ENCODE measurements at places on chromosomes 1 and 21.

DNA sequence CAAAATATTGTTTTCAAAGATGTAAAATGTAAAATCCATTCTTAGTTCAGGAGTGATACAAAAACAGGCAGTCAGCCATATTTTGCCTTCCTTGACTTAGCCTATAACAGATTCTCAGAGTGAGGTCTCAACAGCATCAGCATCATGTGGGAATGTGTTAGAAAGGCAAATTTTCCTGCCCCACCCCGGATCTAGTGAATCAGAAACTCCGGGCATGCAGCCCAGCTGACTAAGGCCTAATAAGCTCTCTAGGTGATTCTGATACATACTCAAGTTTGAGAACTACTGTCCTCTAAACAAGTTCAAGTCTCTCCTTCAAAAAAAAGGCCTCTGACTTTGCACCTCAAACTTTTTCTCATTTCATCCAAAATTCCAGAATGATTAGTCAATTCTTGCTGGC, 46.9 kb upstream of the PRRC2C start:
- no peak for DNase-seq

- no peak for DNase-seq
These were observed 24.7 kb downstream of the CLIC4 start for GRCh38 chr1:24769656-24770651.

DNA sequence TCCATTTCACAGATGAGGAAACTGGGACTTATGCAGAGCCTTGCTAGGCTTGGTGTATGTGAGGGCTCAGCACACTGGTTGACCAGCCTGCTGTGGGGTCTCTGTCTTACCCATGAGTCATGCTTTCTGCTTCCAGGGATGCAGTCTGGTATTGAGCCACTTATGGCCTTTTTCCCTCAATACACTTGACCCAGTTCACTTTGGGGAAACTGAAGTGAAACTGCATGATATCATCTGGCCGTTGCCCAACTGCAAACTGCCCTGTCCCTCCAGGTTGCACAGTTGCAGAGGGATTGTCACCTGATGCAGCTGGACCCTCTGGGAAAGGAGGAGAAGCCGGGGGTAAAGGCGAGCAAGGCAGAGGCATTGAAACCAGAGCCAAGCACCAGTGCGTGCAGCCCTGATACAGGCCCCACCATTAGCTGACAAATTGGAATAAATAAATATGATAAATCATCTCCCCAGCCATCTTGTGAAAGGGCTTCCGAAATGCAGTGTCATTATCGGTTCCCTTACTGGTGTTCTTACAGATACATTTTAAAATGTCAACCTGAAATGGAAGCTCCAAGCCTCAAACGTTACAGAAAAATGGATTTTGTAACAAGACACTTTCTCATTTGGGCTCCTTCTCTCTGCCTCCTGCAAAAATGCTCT, 39.3 kb upstream of the DUSP10 start:
- DNase-seq = no peak

DNA sequence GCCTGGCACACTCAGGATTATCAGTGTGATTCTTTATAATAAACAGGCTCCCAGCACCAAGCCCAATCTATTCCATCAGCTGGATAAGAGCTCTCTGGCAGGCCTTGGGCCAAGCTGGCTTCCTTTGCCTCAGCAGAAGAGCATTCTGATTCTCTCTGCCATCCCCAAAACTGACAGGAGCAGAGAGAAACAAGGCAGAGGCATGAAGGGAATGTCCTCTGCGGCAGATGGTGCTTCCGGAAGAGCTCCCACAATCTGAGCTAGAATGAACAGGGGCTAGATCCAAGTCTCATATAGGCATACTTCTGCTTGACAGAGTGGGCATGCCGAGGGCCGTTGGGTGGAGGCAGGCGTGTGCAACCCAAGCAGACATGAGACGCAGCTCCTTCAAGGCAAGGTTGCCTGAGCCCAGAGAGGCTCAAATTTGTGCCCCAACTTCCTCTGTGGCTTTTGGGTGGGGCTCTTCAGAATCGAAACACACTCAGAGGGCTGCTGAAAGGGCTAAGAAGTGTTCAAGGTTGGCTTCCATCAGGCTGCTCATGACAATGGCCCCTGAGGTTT, 4.0 kb downstream of the CAPN2 start:
- no peak for DNase-seq

- no peak for DNase-seq
These were observed 93.9 kb downstream of the NID1 start for GRCh38 chr1:235971020-235971419.

DNA sequence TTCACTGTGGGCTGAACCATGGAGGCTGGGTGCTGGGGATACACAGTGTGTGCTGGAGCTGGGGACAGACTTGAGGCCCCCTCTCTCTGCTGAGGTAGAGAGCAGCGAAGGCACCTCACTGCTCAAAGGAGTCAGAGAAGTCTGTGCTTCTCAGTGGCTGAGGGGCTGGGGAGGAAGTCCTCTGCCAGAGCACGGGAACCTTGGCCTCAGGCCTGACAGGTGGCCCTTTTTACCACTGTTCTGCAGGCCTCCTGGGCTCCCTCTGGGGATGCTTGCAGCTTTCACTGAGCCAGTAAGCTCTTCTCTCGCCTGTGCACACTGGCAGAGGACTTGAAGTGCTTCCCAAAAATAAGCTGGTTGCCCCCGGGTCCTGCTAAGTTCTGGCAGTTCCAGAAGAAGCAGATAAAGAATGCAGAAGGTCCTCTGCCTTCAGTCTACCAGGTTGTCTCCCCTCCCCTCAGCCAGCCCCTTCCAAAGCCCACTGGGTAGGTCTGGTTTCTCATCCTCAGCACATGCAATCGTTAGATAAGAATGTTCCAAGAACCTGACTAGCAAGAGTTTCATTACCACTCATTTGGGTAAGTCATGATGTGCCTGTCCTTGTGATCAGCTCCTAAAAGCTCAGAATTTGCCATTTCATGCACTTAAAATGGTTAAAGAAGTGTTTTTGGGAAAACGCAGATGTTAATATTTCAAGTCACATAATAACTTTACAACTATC, 53.9 kb downstream of the TENT5C start:
- DNase-seq = no peak

GRCh38 chr1:15825800-15826199, 18.4 kb upstream of the UQCRHL start:
- DNase-seq = no peak

DNA sequence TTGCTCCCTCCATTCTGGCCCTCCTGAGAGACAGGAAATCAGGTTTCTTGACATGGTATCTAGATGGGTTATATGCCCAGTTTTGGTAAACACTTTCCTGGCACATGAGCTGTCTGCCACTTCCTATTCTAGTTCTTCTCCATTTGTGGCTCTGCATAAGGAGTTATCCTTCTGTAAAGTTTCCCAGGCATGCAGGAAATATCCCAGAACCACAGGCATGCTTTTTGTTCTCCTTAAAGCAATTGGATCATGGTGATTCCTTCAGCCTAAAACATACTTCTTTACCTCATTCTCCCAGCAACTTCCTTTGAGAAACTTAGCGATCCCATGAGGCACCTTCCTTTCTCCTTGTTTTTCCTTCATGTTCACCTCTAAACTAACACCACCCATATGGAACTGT, 199.8 kb downstream of the CRB1 start:
- no peak for DNase-seq

GRCh38 chr1:72284084-72284347, 1.7 kb upstream of the NEGR1 start:
- DNase-seq = no peak

DNA sequence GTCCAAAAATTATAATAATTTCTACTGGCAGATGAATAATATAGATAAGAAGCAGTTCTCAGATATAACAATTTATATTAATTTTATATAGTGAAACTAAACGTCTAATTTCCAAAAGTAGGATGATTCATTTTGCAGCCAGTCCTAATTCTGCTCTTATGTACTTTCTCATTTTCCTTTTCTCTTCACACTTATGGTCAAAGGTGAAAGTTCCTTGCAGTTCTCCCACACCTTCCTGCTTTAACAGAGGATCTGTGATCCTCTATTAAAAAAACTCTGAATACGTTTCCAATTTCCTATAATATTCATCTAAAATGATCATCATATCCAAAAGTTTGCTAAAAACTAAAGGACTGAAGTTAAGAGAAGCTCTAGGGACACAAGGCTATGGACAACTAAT, 78.5 kb downstream of the KIFAP3 start:
- DNase-seq = no peak
